PC-3 (cell line): ENCODE measurements at places on chromosomes 4 and X. TPM values are rescaled to one million over a fixed set of nuclear protein-coding genes. Genes with fewer than 3 reads are reported as not detected.
A peak's percentile ranks its signal among the peaks of the same experiment; 100 is the strongest.

The ABLIM2 gene
- 3.2 and 3.6 TPM in 2 replicates for total RNA-seq

- no peaks in the 10 kb centered on the region for H3K27me3 ChIP-seq
- DNase-seq, result peak; percentile 77
- no peaks in the 10 kb centered on the region for H3K36me3 ChIP-seq
- peaks cover 17% of the 10 kb centered on the region for H3K4me1 ChIP-seq
- no peak overlapping the region for H3K4me3 ChIP-seq
These were observed 20.2 kb upstream of the LRBA start for GRCh38 chr4:151035328-151035727.

DNA sequence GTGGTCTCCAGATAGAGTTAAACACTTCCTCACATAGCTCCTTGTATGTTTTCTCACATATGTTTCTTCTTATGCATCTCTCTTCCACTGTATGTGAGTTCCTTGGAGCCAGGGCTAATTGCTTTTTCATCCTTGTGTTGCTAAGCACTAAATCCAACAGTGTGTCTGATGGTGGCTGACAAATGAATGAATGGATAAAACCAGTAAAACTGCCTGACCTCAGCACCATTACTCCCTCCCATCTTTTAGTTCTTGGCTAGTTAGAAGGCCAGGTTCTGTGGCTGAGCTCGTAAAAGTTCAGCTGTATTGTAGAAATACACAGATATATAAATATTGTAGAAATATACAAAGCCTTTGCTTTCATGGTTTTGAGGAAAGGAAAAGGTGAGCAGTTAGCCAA, 50.4 kb downstream of the ARX start:
- H3K4me1 ChIP-seq, result no peaks in the 10 kb centered on the region
- no peaks in the 10 kb centered on the region for H3K36me3 ChIP-seq
- H3K4me3 ChIP-seq, result no peak overlapping the region
- no peak for DNase-seq

DNA sequence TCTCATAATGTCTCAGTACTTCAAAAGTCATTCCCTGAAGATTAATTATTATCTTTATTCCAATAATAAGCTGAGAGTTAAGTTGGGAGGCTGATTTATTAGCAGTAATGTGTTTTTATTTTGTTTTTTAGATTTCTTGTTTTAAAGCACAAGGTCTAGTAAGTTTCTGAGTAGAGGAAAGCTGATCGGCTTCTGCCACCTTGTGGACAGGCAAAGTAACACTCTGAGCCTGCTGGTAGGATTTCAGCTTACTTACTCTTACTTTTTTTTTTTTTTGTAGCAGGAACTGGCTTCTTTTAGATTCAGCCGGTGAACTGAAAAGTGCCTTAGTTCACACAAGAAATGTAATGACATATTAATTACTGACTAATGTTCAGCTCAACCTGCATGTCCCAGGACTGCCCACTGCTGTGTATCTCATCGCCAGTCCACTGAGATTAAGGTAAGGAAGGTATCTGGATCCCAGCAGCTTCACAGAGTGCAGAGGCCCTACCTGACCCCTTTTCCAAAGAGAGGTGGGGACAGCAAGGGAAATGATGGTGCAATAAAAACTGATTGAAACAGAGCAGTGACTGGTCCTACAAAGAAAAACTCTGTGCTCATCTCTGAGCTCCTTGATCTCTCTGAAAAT, 126.5 kb downstream of the ADGRA3 start:
- H3K27me3 ChIP-seq, result no peaks in the 10 kb centered on the region
- peaks cover 29% of the 10 kb centered on the region for H3K4me1 ChIP-seq
- DNase-seq, result peak; percentile 67

GRCh38 chr4:7120341-7120740, 52.5 kb upstream of the GRPEL1 start:
- H3K36me3 ChIP-seq, result no peaks in the 10 kb centered on the region
- DNase-seq, result peak; percentile 17
- peaks cover 8% of the 10 kb centered on the region for H3K4me1 ChIP-seq
- H3K27me3 ChIP-seq, result no peaks in the 10 kb centered on the region
- no peak overlapping the region for H3K4me3 ChIP-seq
